HCEC 1CT (cell line): ENCODE measurements at places on chromosomes 7 and 10.

GRCh38 chr10:5891009-5891408, 966 bp downstream of the FBH1 start:
- DNase-seq, result no peak

DNA sequence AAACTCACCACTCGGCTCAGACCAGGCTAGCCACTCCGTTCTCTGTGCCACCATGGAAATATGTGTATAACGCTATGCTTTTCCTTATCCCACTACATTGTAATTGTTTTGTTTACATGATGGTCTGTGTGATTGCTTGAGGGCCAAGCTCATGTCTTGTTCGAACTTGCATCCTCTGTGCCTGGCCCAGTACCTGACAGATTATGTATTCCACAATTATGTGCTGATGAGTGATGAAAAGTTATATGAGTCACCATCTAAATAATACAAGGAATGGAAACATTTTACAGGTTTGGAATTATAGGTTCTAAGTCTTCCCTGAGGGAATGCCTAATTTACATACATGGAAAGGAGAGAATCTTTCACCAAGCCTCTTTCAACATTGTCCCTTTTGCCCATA, 137.4 kb downstream of the C7orf25 start:
- no peak for DNase-seq

DNA sequence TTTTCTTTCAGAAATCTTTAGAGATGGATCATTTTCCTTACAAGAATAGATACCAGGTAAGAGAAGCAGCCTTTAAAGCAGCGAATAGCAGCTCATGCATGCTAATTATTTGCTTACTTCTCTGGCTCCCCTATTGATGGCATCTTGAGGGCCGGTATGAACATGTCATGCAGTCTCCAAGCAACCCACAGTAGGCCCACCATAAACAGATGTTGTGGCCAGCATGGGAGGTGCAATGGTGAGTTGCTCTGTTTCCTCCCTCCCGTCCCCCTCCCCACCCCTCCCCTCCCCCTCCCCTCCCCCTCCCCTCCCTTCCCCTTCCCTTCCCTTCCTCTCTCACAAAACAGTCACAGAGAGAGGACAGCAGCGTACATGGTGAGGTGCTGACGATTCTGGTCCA, 9.7 kb upstream of the ZNF273 start:
- no peak for DNase-seq

GRCh38 chr10:75261813-75262705, 26.3 kb upstream of the COMTD1 start:
- DNase-seq, result no peak

DNA sequence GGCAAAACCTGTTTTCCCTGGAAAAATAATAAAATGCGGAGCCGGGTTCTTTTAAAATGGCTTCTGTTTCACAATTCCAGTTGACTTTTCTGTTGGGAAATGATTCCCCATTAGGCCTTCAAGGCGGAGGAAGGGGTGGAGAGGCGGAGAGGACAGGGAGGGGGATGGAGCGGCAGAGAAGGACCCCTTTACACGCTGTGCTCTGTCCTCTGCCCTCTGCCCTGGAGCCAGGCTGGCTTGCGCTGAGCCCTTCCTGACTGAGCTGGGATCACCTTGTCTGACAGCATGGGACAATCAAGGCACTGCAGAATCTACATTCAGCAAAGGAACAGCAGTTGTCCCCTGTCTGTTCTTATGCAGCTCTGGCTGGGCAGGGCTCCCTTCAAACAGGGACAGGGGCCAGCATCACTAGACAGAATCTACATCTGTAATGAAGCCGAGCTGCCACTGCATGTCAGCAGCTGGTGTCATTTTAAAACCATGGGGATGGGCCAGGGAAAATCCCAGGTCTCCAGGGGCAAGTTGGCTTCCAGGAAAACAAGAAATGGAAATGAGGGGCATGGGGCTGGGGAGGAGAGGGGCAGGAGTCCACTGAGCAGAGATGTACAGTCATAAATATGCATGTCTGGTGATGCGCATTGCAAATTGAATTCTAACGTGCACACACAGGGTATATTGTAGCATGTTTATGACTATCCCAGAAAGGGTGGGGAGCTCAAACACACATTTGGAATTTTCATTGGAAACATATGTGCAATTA, 120.0 kb downstream of the MKX start:
- DNase-seq, result no peak

GRCh38 chr10:36171953-36172940, 530.2 kb upstream of the FZD8 start:
- DNase-seq, result peak; percentile 80

DNA sequence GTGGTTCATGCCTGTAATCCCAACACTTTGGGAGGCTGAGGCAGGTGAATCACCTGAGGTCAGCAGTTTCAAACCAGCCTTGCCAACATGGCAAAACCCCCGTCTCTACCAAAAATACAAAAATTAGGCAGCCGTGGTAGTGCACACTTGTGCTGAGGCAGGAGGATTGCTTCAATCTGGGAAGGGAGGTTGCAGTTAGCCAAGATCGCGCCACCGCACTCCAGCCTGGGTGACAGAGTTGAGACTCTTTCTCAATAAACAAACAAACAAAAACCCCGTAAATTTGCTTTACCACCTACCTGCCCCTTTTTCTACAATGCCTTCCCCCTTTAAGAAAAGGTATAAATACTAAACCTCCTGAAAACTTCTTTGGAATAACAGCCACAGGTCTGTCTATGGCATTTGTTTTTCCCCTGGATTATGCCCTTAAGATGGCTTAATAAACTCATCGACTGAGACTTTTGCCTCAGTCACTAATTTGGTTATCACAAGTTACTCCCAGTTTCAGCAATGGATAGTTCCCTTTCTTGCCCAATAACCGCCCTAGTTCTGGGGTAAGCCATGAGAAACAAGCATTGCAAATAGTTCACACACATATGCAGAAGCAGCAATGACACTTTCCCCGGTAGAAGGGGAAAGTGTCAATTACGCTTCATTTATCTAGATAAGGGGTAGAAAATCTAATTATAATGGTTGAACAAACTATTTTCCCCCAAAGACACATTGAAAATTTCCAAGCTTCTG, 52.8 kb upstream of the SVIL start:
- DNase-seq, result no peak

GRCh38 chr10:27158421-27158820, 3.3 kb downstream of the MASTL start:
- no peak for DNase-seq

- DNase-seq, result no peak
These were observed 85.1 kb downstream of the C10orf90 start for GRCh38 chr10:126585249-126586017.

GRCh38 chr7:140552240-140552679, 73.0 kb upstream of the MKRN1 start:
- DNase-seq, result no peak

GRCh38 chr7:131562941-131563340, 6.5 kb upstream of the PODXL start:
- DNase-seq, result no peak

GRCh38 chr10:74244097-74244685, 93.2 kb downstream of the ADK start:
- DNase-seq, result peak; percentile 35

- DNase-seq, result no peak
These were observed 481.3 kb downstream of the DNAJB6 start for GRCh38 chr7:157817944-157818700.

DNA sequence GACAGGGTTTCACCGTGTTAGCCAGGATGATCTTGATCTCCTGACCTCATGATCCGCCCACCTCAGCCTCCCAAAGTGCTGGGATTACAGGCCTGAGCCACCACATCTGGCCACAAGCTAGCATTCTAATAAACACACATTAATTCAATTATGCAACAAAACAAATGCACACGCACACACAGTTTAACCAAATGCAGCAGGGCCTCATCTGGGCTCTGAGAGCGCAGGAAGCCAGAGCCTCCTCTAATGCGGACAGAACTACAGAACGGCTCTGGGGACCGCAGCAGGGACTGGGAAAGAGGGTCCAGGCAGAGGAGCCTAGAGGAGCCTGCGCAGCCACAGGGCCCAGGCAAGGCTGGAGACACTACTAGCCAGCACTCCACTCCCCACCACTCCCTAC, 3.8 kb downstream of the MAD1L1 start:
- no peak for DNase-seq

DNA sequence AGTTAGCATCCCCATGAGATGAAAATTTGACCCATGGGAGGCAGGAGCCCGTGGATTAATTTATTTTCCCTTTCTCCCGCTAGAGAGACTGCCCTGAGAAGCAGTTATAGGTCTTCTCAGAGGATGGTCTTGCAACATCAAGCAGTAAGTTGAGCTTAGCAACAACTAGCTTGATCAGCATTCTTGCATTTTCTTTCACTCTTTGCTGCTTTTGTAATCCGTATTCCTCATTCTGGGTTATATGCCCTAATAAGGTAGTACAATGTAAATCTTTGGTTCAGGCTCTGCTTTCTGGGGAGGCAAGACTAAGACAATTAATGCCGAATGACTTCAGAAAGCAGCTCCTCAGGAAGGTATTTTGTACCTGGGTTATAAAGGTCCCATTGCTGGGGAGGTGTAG, 146.8 kb downstream of the FZD1 start:
- DNase-seq, result no peak

- DNase-seq, result no peak
These were observed 33.5 kb upstream of the FOXL3 start for GRCh38 chr7:256461-256940.

GRCh38 chr7:30184791-30185487, 50.2 kb downstream of the MTURN start:
- no peak for DNase-seq

GRCh38 chr7:155609185-155609584, 35.3 kb upstream of the RBM33 start:
- DNase-seq, result no peak

- DNase-seq, result no peak
These were observed 488.0 kb downstream of the MDFIC start for GRCh38 chr7:115409682-115410433.

GRCh38 chr10:43665054-43665453, 16.4 kb upstream of the ZNF32 start:
- no peak for DNase-seq

DNA sequence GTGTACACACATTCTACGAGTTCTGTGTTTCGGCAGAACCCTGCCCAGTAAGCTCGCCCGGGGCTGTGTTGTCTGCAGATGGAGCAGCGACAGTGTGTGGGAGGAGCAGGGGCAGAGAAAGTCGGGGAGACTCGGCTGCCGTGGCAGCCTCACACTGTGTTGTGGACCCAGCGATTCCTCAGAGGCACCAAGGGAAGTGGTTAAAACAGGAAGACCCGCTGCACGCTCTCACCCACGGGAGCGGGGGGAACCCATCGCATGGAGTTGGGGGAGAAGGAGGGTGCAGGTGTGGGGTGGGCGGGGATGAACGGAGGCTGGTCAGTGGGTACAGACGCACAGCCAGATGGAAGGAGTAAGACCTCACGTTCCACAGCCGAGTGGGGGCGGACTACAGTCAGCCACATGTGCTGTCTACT, 250.2 kb downstream of the ELFN1 start:
- no peak for DNase-seq

GRCh38 chr10:3195726-3196125, 23.1 kb upstream of the PITRM1 start:
- DNase-seq, result no peak

DNA sequence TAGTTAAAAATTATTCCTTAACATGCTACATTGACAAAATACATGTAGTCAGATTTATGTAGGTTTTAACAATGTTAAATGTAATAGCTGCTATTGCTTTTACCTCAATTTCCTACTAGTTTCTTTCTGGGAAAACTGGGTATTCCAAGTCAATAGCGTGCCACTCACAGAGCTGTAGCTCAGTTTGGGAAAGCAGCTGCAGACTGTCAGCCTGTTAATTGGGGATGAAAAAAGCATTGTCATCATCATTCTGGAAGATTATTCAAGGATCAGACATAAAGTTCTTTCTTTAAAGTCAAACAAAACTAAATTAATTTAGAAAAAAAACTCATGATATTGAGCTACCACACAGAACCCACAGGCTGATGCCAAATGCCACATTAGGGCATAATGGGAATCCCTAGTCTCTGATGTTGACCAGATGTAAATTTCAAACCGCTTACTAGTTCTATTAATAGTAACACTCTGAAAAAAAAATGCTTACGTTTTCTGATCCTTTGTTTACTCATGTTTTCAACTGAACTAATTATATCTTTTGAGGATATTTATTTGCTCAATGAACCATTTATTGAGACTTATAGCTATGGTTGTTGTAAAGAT, 19.6 kb upstream of the AGMO start:
- DNase-seq, result no peak

GRCh38 chr10:71648254-71648932, 71.2 kb downstream of the C10orf105 start:
- DNase-seq, result no peak

- no peak for DNase-seq
These were observed 1.8 kb upstream of the OPN4 start for GRCh38 chr10:86652361-86653202.

DNA sequence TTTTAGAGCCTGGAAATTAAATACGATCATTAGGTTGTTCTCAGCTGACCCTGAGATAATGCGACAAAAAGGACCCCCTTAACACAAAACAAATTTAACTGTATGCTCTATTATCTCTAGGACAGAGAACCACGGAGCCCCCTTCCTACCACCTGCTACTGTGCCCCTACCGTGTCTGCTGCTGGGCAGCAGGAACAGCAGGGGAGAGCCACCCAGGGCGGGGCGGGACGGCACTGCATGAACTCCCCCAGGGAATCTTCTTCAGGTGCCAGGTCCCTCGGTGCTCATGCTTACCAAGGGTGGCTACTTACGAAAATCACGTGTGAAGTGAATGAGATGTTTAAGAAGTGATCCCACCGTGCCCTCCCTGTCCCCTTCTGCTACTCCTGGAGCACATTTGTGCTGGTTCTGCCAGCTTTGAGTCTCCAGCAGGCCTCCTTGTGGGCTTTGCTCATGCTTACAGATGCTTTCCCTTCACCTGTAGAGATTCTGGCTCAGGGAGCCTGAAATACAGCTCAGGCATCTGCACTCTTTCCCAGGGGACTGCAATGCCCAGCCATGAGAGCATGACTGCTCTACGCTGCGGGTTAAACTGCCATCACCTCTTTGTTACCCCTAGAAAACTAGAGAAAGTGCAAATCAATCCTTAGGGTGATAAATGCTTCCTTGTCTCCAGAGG, 59.9 kb downstream of the MRPL32 start:
- no peak for DNase-seq

GRCh38 chr7:158795272-158795671, 34.0 kb downstream of the ESYT2 start:
- DNase-seq, result no peak

GRCh38 chr7:85685901-85686300, 499.0 kb upstream of the SEMA3D start:
- peak; percentile 9 for DNase-seq

GRCh38 chr7:17070231-17070708, 188.5 kb upstream of the AGR3 start:
- DNase-seq, result no peak

GRCh38 chr7:141045126-141045841, 28.6 kb upstream of the TMEM178B start:
- DNase-seq, result peak; percentile 69

- peak; percentile 49 for DNase-seq
These were observed 67.3 kb upstream of the UCN3 start for GRCh38 chr10:5297466-5297865.

- peak; percentile 1 for DNase-seq
These were observed 492.9 kb upstream of the FOXK1 start for GRCh38 chr7:4189131-4189570.

GRCh38 chr7:30733691-30734090, 18.2 kb upstream of the INMT start:
- no peak for DNase-seq

GRCh38 chr10:101535949-101536348, 52.1 kb downstream of the POLL start:
- no peak for DNase-seq
